ENCODE measurements at places on chromosomes 2 and 18.

- DNase-seq, result no peak
Measured at GRCh38 chr2:111663471-111664274, 220.3 kb downstream of the ANAPC1 start.

GRCh38 chr2:36881816-36882215 lies 84.5 kb downstream of the STRN start:
- DNase-seq, result no peak

GRCh38 chr18:14969500-14969899 lies 221.5 kb downstream of the ANKRD30B start:
- DNase-seq, result no peak

- DNase-seq, result no peak
Measured at GRCh38 chr2:25354116-25354515, 12.4 kb upstream of the DNMT3A start.

GRCh38 chr2:159185401-159186130 lies 100.9 kb downstream of the WDSUB1 start:
- no peak for DNase-seq

GRCh38 chr2:47033102-47033880 lies 117.7 kb upstream of the MCFD2 start:
- DNase-seq, result no peak

DNA sequence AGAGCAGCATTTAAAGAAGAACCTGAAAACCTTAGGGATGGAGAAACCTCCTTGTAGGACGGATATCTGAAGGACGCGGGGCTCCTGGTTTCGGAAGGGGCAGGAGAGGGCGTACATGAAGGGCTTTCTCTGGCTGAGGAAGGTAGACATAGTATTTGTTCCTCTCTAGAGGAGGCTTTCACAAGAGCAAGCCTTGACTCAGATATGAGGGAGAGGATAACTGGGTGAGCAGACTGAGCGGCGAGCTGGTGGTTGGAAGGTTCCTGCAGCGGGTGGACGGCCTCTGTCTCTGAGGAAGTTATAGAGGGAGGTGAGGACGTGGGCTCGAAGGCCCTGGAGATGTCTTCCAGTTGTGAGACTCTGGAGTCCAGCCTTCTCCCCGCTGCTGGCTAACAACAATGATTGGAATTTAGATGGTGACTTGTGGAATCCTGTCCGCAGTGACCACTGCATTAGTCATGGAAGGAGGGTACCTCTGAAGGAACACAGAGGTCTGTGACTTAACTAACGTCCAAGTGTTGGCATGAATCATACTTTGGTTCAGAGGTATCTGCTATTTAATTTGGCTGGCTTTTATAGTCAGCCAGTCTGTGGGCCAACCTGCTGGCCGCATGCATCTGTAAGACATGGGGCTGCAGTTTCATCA lies 80.9 kb downstream of the ASAP2 start:
- no peak for DNase-seq

DNA sequence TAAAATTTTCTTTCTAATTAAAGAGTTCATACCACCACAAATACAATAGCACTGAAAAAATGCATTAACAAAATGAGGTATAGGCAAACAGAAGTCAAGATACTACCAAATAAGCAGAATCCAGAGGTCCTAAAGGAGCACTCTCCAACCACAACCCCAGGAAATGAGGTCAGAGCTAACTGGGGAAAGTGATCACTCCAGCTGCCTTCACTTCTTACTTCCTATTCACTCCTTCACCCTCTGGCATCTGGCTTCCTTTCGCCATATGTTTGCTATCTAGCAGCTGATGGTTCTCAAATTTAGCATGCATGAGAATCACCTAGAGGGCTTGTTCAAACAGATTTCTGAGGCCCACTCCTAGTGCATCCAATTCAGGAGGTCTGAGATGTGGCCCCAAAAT lies 212.6 kb upstream of the ACVR2A start:
- DNase-seq, result no peak

DNA sequence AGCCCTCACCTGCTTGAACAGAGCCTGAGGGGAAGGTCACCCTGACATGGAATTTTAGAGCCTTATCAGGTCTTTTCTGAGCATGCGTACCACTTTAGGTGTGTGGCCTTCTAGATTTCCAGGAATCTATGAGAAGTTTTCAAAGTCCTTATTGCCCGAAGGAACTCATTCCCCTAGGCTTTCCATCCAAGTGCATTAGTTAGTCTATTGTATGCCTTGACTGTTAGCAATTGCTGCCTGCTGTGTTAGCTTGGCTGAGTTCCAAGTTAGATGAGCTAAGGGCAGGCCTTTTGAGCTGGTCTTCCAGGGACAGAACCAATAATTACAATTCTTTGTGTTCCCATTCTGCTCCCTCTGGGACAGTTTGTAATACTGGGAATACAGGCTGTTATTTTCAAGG lies 30.8 kb upstream of the PUM2 start:
- peak; percentile 47 for DNase-seq

- no peak for DNase-seq
Measured at GRCh38 chr2:238380785-238381184, 45.9 kb upstream of the ASB1 start.

GRCh38 chr2:62382122-62382521 lies 123.9 kb downstream of the TMEM17 start:
- no peak for DNase-seq

DNA sequence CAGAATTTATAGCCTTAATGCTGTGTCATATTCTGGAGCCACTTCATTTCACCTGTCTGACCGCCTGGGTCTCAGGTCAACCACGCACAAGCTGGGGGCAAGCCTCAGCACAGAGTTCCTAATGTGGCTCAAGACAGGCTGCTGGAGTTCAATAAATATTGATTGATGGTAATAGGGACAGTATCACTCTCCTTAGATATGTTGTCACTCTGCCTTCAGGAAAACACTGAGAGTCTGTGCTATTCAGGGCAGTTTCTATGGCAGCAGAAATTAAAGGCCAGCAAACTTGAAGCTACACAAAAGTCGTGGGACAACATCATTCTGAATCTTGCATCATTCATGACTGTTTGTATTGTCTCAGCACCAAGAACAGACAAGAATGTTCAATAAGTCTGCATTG lies 696.1 kb downstream of the METTL4 start:
- DNase-seq, result no peak

GRCh38 chr2:25305775-25306174 lies 36.0 kb downstream of the DNMT3A start:
- DNase-seq, result no peak

DNA sequence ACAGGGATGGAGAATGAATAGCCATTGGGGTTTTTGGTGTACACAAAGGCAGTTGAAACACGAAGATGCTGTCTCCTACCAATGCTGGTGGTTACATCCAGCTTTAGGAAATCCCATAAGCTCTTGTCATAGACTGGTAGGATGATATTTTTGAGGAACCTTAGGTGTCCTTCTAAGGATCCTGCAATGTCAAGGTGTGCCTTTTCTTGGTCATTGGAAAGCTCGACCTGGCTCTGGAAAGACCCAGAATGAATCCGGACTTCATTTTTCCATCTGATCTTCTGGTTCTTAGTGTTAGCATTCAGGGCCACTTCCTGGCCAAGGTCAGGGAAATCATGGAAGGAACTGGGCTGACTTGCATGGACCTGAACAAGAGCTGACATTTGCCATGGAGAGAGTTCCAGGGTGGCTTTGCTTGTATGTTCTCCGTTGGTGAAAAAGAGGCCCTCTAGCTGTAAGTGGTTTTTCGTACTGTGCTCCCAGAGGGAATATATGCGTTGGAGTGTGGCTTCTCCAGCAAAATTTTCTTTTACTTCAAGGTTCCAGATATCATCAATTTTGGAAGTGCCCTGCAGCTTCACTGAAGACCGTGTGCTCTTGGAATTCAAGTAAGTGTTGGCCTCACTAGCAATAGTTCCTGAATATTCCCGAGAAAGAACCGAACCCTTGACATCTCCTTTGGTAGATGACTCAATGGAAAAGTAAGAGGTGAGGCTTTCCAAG lies 38.0 kb downstream of the APOB start:
- DNase-seq, result no peak

DNA sequence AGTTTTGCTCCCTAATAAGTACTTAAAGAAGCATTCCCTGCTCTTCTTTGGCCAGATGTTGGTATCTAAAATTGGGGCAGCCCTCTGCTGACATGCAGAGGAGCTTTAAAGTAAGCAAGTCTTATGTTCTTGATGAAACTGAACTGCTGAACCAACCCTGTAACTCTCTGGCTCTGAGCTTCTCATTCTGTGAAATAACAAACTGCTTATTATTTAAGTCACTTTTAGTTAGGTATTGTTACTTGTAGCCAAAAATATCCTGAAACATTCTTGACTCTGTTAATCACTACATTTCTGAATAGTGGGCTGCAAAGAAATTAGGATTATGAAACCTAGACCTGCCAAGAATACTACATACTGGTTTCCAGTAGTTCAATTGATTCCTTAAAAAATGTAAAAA lies 15.5 kb downstream of the PPP3R1 start:
- DNase-seq, result no peak

DNA sequence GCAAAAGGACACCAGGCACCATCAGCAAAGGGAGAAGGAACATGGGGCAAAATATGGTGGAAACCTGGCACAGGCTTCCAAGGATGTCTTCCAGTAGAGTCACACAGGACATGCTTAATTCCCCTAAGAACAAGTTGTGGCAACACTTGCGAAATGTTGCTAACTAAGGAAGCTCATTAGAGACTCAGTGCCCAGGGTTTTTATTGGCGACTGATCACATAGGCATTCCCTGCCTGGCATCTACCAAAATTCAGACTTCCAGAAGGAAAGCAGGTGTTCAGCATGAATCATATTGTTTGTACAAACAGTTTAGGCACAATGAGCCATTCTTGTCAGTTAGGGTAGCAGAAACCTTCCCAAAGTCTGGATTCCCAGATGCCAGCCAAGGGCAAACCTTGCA lies 25.7 kb downstream of the SLC4A1AP start:
- DNase-seq, result no peak

- DNase-seq, result no peak
Measured at GRCh38 chr2:23649303-23649702, 264.3 kb downstream of the KLHL29 start.

DNA sequence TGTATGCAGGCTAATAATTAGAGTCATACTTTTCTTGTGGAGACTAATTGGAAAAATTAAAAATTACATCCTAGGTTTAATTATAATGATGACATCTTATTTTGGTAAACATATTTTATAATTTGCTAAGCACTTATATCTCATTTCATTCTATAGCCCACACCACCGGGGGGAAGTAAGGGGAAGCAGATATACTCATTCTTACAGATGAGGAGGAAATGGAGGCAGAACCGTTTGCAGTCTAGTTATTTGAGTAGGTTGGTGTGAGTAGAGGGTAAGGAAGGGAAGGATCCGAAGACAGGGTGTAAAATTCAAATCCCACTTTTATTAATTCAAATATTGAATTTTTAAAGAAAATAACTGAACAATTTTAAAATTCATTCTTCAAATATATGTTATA lies 3.7 kb downstream of the ITGAV start:
- DNase-seq, result no peak

- peak; percentile 67 for DNase-seq
Measured at GRCh38 chr2:219851801-219852481, 224.5 kb downstream of the SLC4A3 start.

Data from ovary (tissue), 10 donors.